ENCODE measurements at places on chromosomes 2 and 18.

GRCh38 chr18:48915626-48916425, 34.9 kb downstream of the SMAD7 start:
- H3K4me1 ChIP-seq = peaks cover 7% of the 10 kb centered on the region
- no peak overlapping the region for H3K27ac ChIP-seq
- H3K27me3 ChIP-seq = no peaks in the 10 kb centered on the region
- H3K4me3 ChIP-seq = no peak overlapping the region
- H3K36me3 ChIP-seq = peaks cover 7% of the 10 kb centered on the region

GRCh38 chr2:20446255-20446916, 488 bp upstream of the RHOB start:
- H3K36me3 ChIP-seq = no peaks in the 10 kb centered on the region
- H3K27me3 ChIP-seq = no peaks in the 10 kb centered on the region
- peak overlapping the region; percentile 86 for H3K27ac ChIP-seq
- H3K4me3 ChIP-seq = peak overlapping the region; percentile 85
- no peak for DNase-seq

GRCh38 chr2:204277226-204277625, 268.0 kb upstream of the PARD3B start:
- no peak overlapping the region for H3K4me3 ChIP-seq
- no peaks in the 10 kb centered on the region for H3K36me3 ChIP-seq
- H3K4me1 ChIP-seq = no peaks in the 10 kb centered on the region
- H3K27me3 ChIP-seq = no peaks in the 10 kb centered on the region
- H3K27ac ChIP-seq = no peak overlapping the region

GRCh38 chr18:49697757-49698524, 115.4 kb downstream of the ACAA2 start:
- no peaks in the 10 kb centered on the region for H3K4me1 ChIP-seq
- no peak overlapping the region for H3K4me3 ChIP-seq
- peaks cover 8% of the 10 kb centered on the region for H3K27me3 ChIP-seq
- no peak overlapping the region for H3K27ac ChIP-seq

All from memory B cell (primary cell).